Activated T-helper 9 cell treated with anti-CD3 and anti-CD28 coated beads, Interleukin-2, amount 50 U/mL, for 16 hours (primary cell): ENCODE measurements at places on chromosomes 4 and X.

- peak; percentile 57 for DNase-seq
Measured at GRCh38 chr4:2281575-2282343, 19.9 kb upstream of the MXD4 start.

GRCh38 chrX:11395859-11396258, 102.6 kb downstream of the AMELX start:
- no peak for DNase-seq

DNA sequence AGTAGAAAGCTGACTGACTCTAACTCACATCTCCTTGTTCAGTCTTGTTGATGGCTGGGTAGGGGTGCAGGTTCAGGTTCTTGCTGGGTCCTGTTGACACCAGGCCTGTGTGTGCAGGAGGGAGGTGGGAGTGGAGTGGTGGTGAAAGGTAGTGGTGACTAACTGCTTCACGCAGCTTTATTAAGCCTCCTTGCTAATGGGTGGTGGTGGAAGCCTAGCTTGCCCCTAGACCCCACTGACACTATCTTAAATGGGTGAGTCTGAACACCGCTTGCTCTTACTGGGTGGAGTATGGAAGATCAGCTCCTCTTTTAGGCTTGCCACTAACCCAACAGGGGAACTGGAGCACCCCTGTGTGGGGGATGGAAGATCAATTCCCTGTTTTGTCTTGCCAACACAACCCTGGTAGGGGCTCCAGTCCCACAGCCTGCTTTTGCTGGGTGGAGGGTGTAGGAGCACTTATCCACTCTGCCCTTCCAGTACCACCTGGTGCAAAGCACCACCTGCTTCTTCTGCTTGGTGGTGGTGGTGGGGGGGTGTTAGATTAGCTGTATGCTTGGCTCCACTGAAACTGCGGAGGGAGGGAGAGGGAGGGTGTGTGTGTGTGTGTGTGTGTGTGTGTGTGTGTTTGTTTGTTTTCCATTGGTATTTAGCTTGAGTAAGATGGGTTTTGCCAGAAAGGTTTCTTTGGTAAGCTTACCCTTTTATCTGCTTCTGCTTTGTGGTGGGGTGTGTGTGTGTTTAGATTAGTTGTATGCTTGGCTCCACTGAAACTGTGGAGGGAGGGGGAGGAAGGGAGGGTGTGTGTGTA, 25.6 kb downstream of the KDM6A start:
- DNase-seq = no peak

GRCh38 chr4:168711197-168712140, 214.6 kb downstream of the PALLD start:
- no peak for DNase-seq

DNA sequence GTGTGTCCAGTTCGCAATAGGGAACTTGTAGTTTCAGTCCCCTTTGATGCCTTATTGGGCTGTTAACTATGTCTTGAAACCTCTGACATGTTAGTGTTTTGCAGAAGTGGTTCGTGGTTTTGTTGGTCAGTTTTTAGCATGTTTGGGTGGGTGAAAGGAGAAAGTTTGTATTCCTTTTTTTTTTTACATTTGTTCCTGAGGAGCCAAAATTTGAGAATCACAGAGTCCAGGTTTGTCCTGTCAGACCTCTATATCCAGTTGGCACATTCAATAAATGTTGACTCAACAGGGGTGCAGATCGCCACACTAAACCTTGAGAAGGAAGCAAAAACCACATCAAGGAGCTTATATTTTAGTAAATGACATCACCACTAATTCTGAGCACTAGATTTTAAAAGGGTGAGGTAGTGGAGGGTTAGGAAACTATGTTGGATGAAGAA, 26.2 kb downstream of the DLG3 start:
- no peak for DNase-seq

GRCh38 chr4:101125045-101125942, 222.0 kb downstream of the PPP3CA start:
- DNase-seq = no peak

- no peak for DNase-seq
Measured at GRCh38 chr4:151418385-151418784, 9.4 kb downstream of the FHIP1A start.

DNA sequence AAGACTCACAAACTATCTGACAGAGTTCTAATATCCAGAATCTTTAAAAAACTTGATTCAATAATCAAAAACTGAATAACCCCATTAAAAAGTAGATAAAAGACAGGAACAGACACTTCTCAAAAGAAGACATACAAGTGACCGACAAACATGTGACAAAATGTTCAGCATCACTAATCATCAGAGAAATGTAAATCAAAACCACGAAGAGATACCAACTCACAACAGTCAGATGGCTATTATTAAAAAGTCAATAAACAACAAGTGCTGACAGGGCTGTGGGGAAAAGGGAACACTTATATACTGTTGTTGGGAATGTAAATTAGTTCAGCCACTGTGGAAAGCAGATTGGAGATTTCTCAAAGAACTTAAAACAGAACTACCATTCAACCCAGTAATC, 138.1 kb upstream of the RASGEF1B start:
- DNase-seq = no peak

DNA sequence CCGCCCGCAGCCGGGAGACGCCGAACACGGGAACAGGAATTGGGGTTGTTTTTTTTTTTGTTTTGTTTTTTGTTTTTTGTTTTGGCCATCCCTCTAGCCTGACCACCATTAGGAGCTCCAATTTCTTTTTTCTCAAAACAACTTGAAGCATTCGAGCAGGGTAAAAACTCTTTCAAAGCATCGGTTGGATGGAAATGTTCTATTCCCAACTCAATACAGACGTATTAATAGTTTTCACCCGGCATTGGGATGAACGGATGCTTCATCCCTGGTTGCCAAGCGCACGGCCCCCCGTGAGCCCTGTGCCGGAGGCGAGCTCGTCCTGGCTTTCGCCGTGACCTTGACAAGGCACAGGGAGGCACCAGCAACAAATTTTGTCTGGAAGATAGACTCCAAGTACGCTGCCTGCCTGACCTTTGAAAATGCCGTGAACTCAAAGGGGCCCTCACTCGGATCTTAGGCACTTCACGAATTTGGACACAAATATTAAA, 352 bp upstream of the MAP3K15 start:
- DNase-seq = no peak

GRCh38 chr4:183876268-183876934, 28.7 kb upstream of the STOX2 start:
- no peak for DNase-seq

DNA sequence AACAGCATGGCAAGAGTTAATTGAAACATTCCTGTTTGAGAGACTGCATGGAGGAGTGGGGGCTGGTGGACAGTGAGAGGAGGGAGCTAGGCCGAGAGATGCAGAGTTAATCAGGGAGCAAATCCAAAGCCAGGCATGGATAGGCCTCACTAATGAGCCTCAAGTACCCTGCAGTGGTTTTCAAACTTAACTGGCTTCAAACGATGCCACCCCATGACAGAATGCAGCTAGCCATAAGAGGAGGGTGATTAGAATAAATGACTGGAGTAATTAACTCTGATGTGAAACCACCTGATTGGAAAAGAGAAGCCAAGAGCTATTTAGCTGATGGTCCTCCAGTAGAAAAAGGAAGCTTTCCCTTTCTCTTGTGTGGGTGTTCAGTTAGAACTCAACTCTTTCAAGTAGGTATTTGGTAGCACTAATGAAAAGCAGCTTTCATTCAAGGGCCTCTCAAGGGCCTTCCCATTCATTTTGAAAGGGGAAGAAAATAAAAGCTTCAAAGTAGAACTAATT, 215.4 kb upstream of the MAB21L2 start:
- DNase-seq = no peak

DNA sequence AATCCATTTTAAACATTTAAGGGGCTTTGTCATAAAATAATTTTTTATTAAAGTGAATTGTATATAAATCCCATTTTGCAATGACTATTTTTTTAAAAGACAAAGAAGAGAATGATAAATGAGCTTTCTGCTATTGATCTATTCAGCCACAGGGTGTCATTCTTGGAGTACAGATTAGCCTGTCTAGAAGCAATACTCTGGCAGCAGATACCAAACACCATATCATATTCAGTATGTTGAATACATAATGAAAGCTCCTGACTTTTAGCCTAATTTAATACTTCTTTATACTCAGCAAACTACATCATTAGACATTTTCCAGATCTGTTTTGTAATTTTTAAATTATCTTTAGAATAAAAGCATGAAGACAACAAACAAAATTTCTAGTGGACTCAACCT, 496.3 kb downstream of the PDGFC start:
- no peak for DNase-seq

DNA sequence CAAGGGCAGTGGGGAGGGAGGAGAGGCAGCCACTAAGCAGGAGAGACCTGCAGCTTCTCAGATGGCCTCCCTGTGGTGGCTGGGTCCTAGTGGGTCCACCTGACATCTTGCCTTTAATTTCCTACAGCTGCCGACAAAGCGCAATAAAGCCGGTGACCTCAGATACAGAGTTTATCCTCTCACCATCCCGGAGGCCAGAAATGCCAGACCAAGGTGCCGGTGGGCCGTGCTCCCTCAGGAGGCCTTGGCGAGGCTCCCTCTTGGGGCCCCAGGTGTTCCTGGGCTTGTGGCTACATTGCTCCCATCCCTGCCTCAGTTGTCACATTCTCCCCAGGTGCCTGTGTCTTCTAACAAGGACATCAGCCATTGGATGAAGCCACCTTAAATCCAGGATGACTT, 103.0 kb downstream of the ADRA2C start:
- no peak for DNase-seq

GRCh38 chr4:76374798-76375197, 46.1 kb downstream of the CCDC158 start:
- no peak for DNase-seq

DNA sequence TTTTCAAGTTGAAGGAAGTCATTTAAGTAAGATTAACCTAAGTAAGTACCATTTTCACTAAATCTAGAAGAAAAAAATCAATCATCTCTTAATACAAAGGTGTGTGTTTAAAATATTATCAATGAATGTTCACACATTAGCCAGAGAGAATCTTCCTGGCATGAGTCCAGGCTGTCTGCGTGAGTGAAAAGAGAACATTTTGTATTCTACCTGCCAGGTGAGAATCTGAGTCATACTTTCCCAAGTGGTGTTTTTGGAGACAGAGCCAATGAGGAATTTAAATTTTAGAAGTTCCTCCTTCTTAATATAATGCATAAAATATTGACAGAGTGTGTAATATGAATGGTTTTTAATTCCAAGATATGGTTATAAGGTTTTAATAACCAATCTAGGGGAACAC, 371.8 kb upstream of the NR3C2 start:
- DNase-seq = no peak

DNA sequence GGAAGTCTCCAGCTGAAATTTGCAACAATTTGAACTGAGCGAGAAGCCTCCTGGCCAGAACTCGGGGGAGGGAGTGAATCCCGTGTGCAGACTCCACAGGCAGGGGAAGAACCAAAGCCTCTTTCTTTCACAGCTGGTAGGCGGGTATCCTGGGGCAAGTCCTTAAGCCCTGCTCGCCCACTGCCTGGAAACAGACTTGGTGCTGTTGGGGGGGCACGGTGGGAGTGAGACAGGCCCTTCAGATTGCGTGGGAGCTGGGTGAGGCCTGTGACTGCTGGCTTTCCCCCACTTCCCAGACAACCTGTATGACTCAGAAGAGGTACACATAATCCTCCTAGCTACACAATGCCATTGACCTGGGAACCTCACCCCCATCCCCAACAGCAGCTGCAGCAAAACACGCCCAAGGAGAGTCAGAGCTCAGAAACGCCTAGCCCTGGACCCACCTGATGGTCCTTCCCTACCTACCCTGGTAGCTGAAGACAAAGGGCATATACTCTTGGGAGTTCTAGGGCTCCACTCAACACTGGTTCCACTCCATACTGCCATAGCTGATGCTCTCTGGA, 22.4 kb upstream of the RLIM start:
- no peak for DNase-seq

- peak; percentile 10 for DNase-seq
Measured at GRCh38 chrX:39491548-39492297, 606.0 kb downstream of the BCOR start.

GRCh38 chr4:152340818-152341217, 195.1 kb downstream of the FBXW7 start:
- no peak for DNase-seq

DNA sequence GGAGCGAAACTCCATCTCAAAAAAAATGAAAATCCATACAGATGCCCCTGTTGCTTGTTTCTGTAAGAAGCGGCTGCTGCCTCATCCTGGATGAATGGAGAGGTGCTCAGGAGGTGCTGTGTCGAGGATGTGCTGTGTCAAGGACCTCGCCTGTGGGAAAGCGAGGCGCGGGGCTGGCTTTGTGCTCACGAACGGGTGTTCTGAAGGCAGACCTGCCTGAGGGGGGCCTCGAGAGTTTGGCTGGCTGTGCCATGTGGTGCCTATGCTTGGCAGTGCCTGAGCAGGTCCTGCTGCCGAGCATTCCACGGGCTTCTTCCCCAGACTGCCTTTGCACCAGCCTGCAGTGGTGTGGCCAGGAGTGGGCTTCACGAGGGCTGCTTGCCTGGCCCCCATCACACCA, 61.5 kb downstream of the NSD2 start:
- no peak for DNase-seq

- DNase-seq = no peak
Measured at GRCh38 chr4:56085275-56085674, 136.5 kb downstream of the CEP135 start.

- no peak for DNase-seq
Measured at GRCh38 chr4:29708473-29708872, 1011.7 kb upstream of the PCDH7 start.

DNA sequence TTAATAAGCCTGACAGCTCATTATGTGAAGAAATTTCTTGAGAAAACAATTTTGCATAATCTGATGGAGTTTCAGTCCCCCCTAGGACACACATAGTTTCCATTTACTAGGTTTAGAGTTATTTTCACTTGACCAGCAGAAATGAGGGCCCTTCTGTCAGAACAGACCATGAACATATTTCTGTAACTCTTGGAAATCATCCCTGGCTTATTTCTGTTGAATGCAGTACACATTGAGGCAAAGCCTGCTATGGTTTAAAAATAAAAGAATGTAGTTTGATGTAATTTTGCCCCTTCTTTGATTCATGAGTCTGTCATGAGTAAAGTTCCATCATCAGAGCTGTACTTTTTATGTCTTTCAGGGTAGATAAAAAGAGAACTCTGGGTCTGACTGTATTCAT, 104.6 kb upstream of the ETNPPL start:
- no peak for DNase-seq

DNA sequence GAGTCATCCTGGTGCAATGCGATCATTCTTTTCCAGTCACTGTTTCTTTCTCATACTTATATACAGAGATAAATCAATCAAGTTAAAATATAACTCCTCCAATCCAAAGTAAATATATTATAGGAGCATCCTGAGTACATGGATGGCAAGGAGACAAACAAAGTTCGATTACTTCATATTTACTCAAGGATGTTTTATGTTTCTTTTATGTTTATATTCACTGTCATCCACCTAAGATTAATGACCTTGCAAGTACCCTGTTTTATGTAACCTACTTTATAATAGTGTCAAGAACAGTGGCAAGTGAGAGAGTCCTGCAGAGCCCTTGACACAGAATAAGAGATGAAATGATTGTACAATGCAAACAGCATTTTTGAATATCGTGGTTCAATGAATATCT, at the start of gene UGT2B11:
UGT2B11 (minus strand) TSS at position 33 of the 400 bp plus-strand sequence; CDS start at position 7, 26 bp downstream.
- no peak for DNase-seq
